ENCODE measurements at places on chromosomes 5 and 9. TPM values are rescaled to one million over a fixed set of nuclear protein-coding genes. Genes with fewer than 3 reads are reported as not detected.

The FRMPD1 gene
- total RNA-seq, result 0.27 TPM

The PIP5KL1 gene
- 8.8 TPM for total RNA-seq

The ANKRD31 gene
- total RNA-seq, result not detected

The PCDHB7 gene
- total RNA-seq, result 7.1 TPM

The GCNT4 gene
- 3.1 TPM for total RNA-seq

The CAVIN4 gene
- 0.27 TPM for total RNA-seq

The PDCD1LG2 gene
- 4.5 TPM for total RNA-seq

The TAF11L10 gene
- not detected for total RNA-seq

The RALGPS1 gene
- total RNA-seq, result 7.6 TPM

The SPINK6 gene
- not detected for total RNA-seq

The GARIN3 gene
- not detected for total RNA-seq

The CORO2A gene
- 1.2 TPM for total RNA-seq

The ANKRD34B gene
- not detected for total RNA-seq

The NSD1 gene
- 70.5 TPM for total RNA-seq

The IDNK gene
- 2.1 TPM for total RNA-seq

The SPATA31C1 gene
- not detected for total RNA-seq

The EQTN gene
- total RNA-seq, result not detected

The LCN9 gene
- not detected for total RNA-seq

The CCNO gene
- 0.35 TPM for total RNA-seq

The FBXL7 gene
- 31.7 TPM for total RNA-seq

The INSL4 gene
- not detected for total RNA-seq

The IFNK gene
- not detected for total RNA-seq

The SMIM33 gene
- not detected for total RNA-seq

The S1PR3 gene
- total RNA-seq, result 173 TPM

The PCDHB13 gene
- 8.0 TPM for total RNA-seq

The PFN3 gene
- not detected for total RNA-seq

The PTCH1 gene
- 19.2 TPM for total RNA-seq

The PLAC8L1 gene
- not detected for total RNA-seq

The LECT2 gene
- total RNA-seq, result not detected

The MOB3B gene
- 11.1 TPM for total RNA-seq

The FOXI1 gene
- not detected for total RNA-seq

The RNF183 gene
- not detected for total RNA-seq

The SHISAL2B gene
- not detected for total RNA-seq

The LHX3 gene
- total RNA-seq, result not detected

The SLCO6A1 gene
- total RNA-seq, result not detected

The AMACR gene
- total RNA-seq, result 7.3 TPM

The FSTL4 gene
- total RNA-seq, result not detected

The KCNIP1 gene
- not detected for total RNA-seq

The CAMK2A gene
- not detected for total RNA-seq

The SLC34A3 gene
- not detected for total RNA-seq

The AKNA gene
- 34.8 TPM for total RNA-seq

Measured in thoracic aorta (tissue), 2 donors.